Stimulated activated CD8-positive, alpha-beta memory T cell treated with anti-CD3 and anti-CD28 coated beads, Interleukin-15, amount 100 ng/mL, for 24 hours (primary cell): ENCODE measurements at places on chromosomes 12 and 14.

DNA sequence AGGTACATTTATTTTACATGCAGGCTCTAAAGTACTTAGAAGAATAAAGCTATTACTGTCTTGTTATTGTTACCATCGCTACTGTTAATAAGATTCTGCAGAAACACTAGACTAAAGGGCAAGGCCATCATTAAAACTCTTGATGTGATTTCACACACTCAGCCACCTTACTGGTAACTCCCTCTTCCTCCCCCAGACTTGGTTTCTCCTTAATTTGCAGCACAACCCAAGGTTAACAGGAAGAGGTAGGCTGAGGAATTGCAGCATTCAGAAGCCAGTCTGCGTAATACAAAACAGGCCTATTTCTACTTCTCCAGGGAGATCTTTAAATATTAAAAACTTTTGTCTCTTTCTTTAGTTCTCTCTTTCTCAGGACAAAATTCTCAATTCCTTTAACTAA is 210.3 kb downstream of the BTG1 start:
- no peak for DNase-seq

- no peak for DNase-seq
These were observed 154.0 kb upstream of the DIO3 start for GRCh38 chr14:101407328-101407727.

DNA sequence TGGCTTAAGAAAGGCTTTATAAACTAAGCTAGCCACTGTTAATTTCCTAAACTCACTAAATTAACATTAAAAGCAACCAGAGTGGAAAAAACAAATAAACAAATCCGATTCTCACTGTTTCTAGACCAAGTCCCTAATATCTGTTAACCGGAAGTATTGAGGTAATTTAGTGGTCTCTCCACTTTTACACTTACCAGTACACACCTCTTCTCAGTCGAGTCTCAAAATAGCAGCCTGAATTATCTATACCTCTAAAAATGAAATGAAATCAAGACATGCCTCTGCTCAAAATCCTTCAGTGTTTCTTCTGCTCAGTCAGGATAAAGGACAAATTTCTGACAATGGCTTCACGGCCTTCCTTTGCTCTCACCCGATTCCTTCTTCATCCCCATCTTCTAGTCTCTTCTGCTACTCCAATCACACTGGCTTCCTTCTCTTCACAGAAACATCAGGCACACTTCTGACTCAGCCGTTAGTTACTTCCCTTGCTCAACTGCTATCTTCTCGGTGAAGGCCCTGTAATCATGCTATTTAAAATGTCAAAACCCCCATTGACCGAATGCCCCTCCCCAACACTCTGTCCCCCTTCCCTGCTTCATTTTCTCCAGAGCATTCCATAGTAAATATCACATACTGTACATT is 161.3 kb downstream of the KITLG start:
- DNase-seq: no peak

DNA sequence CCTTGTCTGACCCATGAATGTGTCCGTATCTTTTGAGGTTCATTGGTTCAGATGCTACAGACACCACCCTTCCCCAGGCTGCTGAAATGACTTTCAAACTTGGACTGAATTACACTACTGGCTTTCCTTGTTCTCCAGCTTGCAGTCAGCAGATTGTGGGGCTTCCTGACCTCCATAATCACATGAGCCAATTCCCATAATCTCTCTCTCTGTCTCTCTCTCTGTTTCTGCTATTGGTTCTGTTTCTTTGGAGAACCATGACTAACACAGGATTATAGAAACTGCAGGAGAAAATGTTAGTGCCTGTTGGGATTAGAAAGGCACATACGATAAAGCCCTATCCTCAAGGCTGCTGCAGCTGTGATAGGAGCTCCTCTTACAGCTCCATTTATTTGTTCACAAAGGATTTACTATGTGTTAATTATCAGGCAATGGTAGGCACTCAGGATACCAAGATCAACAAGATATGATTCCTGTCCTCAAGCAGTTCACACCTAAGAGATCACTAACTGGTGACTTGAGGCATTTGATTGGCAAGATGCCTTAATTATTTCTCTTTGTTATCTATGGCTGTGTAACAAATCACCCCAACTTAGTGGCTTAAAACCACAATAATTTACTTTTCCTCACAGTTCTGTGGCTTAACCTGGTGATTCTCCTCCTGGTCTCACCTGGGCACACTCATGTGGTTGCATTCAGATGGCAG is 10.2 kb upstream of the NYNRIN start:
- DNase-seq: no peak

- no peak for DNase-seq
These were observed 26.5 kb downstream of the KRT80 start for GRCh38 chr12:52165096-52165855.
